IMR-90 (cell line): ENCODE measurements at places on chromosomes 5 and 9. TPM values are rescaled to one million over a fixed set of nuclear protein-coding genes. Genes with fewer than 3 reads are reported as not detected.

Gene SLC34A3
- not detected in 2 replicates for total RNA-seq

Gene BTNL8
- not detected in 2 replicates for total RNA-seq

GRCh38 chr5:149831492-149831891 lies 101.4 kb downstream of the PPARGC1B start:
- no peaks in the 10 kb centered on the region for H3K36me3 ChIP-seq
- H3K4me3 ChIP-seq: no peak overlapping the region
- DNase-seq: peak; percentile 37
- H3K27me3 ChIP-seq: peaks cover 9% of the 10 kb centered on the region
- no peaks in the 10 kb centered on the region for H3K4me1 ChIP-seq
- no peak overlapping the region for H3K27ac ChIP-seq

GRCh38 chr5:109324931-109325330 lies 84.8 kb downstream of the PJA2 start:
- no peak for DNase-seq
- H3K27ac ChIP-seq: no peak overlapping the region
- H3K36me3 ChIP-seq: no peaks in the 10 kb centered on the region
- no peak overlapping the region for H3K4me3 ChIP-seq
- H3K27me3 ChIP-seq: no peaks in the 10 kb centered on the region

- no peak overlapping the region for H3K4me3 ChIP-seq
- no peaks in the 10 kb centered on the region for H3K36me3 ChIP-seq
- no peaks in the 10 kb centered on the region for H3K4me1 ChIP-seq
Measured at GRCh38 chr5:153209016-153209415, 281.5 kb upstream of the GRIA1 start.
